ENCODE measurements at places on chromosomes 7 and 10.

DNA sequence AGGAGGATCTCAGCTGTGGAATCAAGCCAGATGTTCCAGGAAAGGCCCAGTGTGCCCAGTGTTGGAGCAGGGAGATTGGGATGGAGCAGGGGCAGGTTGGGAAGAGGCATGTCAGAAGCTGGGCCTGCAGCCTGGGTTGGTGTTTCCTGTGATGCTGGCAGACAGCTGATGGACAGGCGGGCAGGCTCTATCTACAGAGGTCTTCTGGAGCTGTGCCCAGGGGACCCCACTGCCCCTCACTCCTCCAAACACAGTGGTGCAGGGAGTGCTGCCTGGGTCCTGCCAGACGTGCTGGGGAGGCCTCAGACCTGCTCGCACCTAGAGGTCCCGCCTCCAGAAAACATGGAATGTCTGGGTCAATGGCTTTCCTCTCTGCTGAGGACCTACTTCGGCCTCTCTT lies 182.9 kb upstream of the TCERG1L start:
- DNase-seq: no peak

- peak; percentile 25 for DNase-seq
These were observed 6.1 kb downstream of the ZNF789 start for GRCh38 chr7:99478464-99479440.

GRCh38 chr10:101071267-101071884 lies 9.6 kb downstream of the KAZALD1 start:
- DNase-seq: no peak

- DNase-seq: peak; percentile 29
These were observed 16.1 kb upstream of the PALD1 start for GRCh38 chr10:70462349-70462984.

DNA sequence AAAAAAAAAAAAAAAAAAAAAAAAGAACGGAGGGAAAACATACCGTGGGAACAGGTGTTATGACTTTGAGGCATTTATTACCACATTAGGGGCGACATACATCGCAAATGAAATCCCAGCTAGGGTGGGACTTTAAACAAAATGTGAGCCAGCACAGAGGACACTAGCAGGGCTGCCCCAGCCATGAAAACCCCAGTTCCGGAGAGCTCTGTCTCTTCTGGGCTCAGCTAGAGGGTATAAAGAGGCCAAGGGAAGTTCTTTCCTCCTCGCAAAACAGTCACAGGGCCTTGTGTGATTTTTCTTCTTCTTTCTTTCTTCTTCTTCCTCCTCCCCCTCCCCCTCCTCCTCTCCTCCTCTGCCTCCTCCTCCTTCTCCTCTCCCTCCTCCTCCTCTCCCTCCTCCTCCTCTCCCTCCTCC lies 59.9 kb upstream of the ECHDC3 start:
- no peak for DNase-seq

GRCh38 chr10:20879136-20879535 lies 18.0 kb downstream of the NEBL start:
- no peak for DNase-seq

DNA sequence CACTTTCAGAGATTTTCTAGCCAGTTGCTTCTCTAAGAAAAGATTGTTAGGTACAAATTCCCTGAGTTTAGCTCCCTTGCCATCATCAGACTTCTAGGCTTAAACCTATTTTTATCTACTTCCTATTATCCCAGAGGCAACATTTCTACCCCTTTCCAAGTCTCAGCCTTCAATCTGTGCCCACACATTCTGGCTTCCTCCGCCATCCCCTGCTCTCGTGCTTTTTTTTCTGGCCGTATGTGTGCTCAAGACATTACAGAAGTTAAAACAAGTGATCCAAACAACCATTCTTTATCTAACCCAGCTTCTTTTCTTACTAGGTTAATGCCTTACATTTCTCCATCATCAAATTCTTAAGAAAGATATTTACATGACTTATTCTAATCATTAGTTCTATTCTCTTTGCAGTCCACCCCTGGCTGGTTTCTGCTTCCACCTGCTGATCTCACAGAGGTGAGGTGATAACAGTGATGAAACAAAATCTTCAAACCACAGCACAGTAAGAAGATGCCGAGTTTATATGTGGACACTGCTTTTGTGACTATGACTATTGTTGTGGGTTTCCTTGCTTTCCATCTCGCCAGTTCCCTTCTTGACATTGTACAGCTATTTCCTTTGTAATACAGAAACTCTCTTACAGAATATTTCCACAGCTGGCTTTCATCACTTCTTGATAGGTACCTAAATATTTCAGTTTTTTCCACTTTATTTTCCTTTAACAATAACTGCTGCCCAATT lies 18.3 kb upstream of the CDK6 start:
- DNase-seq: no peak

GRCh38 chr7:85030893-85031292 lies 156.0 kb downstream of the SEMA3D start:
- DNase-seq: peak; percentile 71

DNA sequence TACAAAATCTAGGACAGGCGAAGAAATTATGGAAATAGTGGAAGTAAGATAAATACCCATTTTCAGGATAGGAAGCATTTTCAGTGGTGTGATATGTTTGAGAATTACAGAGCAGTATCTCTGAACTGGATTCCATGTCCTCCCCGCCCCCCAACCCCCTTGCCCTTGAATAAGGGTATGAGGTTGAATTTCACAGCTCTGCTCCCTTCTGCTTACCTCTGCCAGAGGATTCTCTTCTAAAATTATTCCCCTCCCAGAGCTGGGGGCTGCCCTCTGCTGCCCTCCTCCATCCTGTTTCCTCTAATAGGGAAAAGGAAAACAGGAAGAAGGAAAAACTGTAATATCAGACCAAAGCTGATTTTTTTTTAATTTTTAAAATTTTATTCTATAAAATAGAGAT lies 7.3 kb upstream of the CLCN1 start:
- no peak for DNase-seq

DNA sequence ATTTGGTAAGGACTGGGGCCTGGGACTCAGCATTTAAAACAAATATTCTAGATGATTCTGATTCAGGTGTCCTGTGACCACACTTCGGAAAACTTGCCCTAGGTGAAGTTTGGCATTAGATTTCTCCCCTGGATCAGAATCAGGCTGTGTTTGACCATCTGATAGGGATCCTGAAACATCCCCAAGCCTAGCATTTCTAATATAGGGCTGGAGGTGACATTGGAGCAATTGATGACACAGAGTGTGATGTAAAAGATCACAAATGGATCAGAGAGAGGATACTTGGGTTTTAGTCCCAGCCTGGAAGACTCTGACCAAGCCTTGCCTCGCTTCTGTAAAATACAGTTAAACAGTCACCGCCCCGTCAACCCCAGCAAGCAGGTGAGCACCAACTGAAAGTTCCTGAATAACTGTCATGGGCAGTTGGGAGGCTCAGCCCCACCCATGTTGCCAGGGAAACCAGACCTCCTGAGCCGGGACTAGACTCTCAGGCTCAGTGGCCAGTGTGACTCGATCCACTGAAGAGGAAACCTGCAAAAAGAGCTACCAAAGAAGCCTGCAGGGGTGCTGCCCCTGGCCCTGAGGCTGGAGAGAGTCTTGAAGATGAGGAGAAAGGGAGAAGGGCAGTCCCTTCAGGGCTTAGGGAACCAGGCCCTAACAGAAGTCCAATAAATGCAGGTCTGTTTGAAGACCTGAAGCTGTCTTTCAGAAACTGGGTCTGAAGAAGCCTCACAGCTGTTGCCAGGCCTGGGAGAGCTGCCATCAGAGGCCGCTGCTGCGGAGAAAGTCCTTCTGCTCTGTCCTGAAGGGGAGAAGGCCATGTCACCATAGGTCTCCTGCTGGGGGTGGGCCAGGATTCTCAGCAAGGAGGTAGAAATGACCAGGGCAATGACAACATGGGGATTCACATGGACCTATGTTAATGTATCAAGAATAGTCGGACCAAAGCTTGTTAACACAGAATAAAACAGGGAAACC lies 126.1 kb upstream of the KCNMA1 start:
- DNase-seq: no peak

GRCh38 chr10:43043773-43044447 lies 33.0 kb upstream of the RET start:
- DNase-seq: no peak

DNA sequence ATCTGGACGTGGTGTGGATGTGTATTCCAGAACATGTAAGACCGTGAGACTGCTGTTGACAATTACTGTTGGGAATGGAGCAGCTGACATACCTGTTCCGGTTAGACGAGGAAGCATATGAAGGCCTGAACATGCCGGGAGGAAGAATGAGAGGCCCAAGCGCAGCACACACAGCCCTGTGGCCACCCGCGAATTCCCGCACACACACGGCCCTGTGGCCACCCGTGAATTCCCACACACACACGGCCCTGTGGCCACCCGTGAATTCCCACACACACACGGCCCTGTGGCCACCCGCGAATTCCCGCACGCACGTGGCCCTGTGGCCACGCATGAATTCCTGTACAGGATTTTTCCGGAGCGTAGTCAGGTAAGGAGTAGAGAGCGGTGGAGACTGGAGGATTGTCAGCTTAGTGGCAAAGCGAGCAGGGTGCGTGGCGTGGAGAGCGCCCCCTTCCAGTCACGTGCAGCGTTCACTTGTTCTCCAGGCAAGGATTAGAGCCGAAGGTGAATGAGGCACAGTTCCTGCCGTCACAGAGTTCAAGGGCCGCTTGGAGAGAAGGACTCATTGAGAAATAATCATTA lies 9.5 kb upstream of the SUN1 start:
- no peak for DNase-seq

- no peak for DNase-seq
These were observed 630.0 kb downstream of the NRG3 start for GRCh38 chr10:82505009-82505408.

- no peak for DNase-seq
These were observed 892 bp downstream of the CRHR2 start for GRCh38 chr7:30681331-30681797.

DNA sequence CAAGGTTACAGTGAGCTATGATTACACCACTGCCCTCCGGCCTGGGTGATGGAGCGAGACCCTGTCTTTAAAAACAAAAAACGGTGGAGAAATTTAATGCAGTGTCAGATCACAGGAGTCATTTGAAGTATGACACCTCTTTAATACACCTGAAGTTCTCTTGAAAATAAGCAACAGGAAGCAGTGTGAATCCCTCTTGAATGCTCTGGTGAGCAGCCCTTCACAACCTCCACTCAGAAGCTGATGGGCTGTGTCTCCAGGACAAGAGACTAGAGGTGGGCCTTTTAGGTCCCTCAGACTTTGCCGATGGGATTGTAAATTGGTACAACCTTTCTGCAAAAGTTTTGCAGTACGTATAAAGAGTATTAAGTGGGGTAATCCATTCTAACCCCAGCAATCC lies 50.1 kb downstream of the CYP26A1 start:
- no peak for DNase-seq

GRCh38 chr10:82543631-82544030 lies 668.6 kb downstream of the NRG3 start:
- no peak for DNase-seq

DNA sequence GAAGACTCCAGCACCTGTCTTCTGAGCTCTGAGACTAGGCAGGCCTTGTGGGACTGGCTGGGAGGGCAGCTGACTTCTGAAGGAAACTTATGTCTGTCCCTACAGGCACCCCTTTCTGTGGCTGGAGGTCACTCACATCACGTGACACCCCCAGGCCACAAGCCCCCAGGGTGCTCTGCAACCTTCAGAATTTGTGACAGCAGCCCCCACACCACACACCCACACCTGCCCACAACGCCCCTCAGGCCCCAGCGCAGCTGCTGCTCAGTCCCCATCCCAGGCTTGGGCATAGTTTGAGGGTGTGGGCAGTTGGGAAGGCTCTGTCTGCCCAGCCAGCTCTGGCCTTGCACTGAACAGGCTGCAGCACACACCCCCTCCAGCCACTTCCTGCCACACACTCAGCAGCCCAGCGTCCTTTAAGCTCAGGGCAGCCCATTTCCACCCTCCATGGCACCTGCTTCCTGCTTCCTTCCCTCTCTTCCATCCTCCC lies 80.0 kb upstream of the UNC5B start:
- no peak for DNase-seq

GRCh38 chr7:89798599-89798996 lies 355.7 kb upstream of the STEAP1 start:
- DNase-seq: no peak

- no peak for DNase-seq
These were observed 396.8 kb upstream of the SHH start for GRCh38 chr7:156209087-156209486.

GRCh38 chr7:2157473-2158279 lies 75.1 kb downstream of the MAD1L1 start:
- DNase-seq: peak; percentile 87

DNA sequence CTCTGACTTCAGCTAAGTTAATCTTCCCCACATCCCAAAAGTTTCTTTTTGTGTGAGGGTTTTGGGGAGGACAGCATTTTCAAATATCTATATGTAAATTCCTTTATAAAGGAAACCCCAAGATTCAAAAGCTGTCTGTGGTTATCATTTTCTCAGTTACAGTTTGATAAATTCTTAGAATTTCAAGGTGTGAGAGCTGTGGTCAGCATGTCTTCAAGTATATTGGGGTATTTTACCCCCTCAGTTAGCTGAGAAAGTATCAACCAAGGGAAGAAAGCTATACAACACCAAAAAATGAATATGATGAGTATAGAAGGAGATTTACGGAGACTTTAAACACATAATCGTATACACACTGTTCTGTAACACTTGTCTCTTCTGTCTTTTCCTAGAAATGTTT lies 109.2 kb downstream of the SND1 start:
- DNase-seq: no peak

DNA sequence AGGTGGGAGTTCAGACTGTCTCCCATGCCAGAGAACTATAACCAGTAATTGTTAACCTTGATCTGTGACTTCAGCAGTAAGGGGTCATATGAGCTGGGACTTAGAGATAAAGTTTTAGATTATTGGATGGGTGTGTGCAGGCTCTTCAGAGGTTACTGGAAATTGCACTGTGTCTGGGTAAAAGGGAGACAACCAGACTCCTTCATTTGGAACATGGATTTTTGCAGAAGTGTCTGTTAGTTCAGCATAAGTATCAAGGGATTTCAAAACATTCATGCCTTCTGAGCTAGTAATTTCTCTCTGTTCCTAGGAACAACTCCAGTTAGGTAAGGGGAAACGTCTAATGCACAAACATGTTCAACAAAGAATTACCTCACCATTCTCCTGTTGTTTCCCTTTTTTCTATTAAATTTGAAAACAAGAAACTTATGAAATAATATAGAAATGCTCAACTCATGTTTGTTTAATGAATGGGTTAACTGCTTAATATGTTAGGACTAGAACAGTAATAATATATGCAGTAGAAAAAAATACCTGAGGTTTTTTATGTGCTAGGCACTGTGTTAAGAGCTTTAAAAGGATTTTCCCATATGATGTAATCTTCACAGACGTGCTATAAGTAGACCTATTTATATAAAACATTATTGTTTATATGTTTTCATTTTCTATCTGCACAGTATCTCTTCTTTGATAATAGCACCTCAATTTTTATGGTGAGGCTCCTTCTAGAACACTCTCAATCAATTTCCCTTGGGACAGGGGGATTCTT lies 233.0 kb downstream of the CACNA2D1 start:
- peak; percentile 49 for DNase-seq
